ENCODE measurements at places on chromosomes 2 and 18. TPM values are rescaled to one million over a fixed set of nuclear protein-coding genes. Genes with fewer than 3 reads are reported as not detected.
A peak's percentile ranks its signal among the peaks of the same experiment; 100 is the strongest.

The NYAP2 gene
- polyA plus RNA-seq, result 0.23 TPM

- no peak for DNase-seq
These were observed 263.7 kb downstream of the ETAA1 start for GRCh38 chr2:67660871-67661270.

DNA sequence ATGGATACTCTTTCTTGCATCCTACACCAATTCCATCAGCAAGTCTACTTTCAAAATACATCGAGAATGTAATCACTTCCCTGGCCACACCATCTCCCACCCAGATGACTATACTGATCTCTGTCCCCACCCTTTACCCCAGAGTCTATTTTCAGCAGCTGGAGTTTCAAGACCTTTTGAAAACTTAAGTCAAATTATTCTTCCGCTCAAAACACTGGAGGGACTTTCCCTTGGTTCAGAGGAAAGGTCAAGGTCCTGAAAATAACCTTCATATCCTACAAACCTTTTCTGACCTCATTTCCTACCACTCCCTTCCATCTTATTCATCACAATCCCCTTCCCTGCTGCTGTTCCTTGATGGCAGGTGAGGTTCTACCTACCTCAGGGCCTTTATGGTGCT lies 58.8 kb upstream of the LYPD6 start:
- no peak for DNase-seq

- DNase-seq, result peak; percentile 64
These were observed 130.9 kb upstream of the RND3 start for GRCh38 chr2:150618245-150618895.

The SLC23A3 gene
- polyA plus RNA-seq, result 0.75 TPM

DNA sequence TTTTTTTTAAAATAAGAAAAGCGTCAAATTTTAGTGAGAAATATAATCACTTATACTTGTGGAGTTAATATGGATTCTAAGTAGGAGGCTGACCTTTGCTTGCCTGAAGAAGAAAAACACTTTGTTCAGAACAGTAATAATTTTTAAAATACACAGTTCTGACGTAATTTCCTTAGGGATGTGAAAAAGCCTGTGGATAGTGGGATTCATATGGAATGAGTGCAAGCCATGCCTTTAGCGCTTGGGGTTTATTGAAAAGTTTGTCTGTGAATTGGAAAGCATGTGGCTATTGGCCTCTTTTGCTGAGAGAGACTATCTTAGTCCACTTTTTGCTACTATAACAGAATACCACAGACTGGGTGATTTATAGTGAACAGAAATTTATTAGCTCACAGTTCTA lies 151.3 kb downstream of the CCDC85A start:
- no peak for DNase-seq

The UGT1A10 gene
- not detected for polyA plus RNA-seq

GRCh38 chr2:130371723-130372054 lies 15.8 kb downstream of the PTPN18 start:
- no peak for DNase-seq

The LIPT1 gene
- polyA plus RNA-seq, result 9.6 TPM

- DNase-seq, result no peak
These were observed 55.5 kb downstream of the MARCHF4 start for GRCh38 chr2:216316743-216317142.

The NT5DC4 gene
- polyA plus RNA-seq, result not detected

GRCh38 chr18:52715991-52716390 lies 376.0 kb downstream of the DCC start:
- no peak for DNase-seq

GRCh38 chr2:158687315-158687714 lies 107.8 kb upstream of the DAPL1 start:
- no peak for DNase-seq

DNA sequence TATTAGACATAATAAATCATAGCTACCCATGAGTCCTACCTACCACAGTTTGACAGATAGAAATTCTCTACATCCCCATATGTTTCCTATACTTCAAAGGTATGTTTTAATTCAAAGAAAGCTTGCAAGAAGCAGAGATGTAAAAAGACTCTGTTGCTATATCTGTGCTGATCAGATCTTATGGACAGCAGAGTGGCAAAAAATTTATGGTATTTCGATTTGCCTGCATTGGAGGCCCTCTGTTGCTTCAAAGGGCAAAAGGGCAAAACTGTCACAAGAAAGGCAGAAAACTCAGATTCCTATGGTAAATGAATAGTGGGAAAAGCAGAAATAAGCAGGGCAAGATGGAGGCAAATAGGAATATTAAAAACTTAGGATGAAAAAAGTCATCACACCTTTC lies 447.8 kb upstream of the SPHKAP start:
- DNase-seq, result no peak

GRCh38 chr2:157174321-157174720 lies 83.2 kb upstream of the GALNT5 start:
- DNase-seq, result no peak

DNA sequence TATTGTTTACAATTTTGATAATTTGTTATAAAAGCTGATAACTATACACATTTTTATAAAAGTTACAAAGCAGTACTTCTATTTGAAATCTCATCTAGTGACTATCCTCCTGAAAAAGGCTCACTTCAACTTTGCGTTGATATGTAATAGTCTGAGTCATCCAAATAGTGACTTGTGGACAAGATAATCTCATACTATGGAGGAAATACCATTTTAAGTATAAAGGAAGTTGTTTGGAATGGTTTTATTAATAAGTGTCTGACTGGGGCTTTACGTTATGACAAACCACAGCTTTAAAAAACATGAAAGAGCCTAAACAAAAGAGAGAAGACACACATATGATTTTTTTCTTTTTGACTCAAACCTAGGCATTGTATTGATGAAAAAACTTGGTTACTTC lies 272.3 kb upstream of the COL3A1 start:
- no peak for DNase-seq

The FIGN gene
- polyA plus RNA-seq, result 1.7 TPM

GRCh38 chr2:64675860-64676259 lies 22.1 kb upstream of the SERTAD2 start:
- DNase-seq, result no peak

- DNase-seq, result no peak
These were observed 17.8 kb downstream of the RNF144A start for GRCh38 chr2:6934758-6935651.

The SIX3 gene
- not detected for polyA plus RNA-seq

DNA sequence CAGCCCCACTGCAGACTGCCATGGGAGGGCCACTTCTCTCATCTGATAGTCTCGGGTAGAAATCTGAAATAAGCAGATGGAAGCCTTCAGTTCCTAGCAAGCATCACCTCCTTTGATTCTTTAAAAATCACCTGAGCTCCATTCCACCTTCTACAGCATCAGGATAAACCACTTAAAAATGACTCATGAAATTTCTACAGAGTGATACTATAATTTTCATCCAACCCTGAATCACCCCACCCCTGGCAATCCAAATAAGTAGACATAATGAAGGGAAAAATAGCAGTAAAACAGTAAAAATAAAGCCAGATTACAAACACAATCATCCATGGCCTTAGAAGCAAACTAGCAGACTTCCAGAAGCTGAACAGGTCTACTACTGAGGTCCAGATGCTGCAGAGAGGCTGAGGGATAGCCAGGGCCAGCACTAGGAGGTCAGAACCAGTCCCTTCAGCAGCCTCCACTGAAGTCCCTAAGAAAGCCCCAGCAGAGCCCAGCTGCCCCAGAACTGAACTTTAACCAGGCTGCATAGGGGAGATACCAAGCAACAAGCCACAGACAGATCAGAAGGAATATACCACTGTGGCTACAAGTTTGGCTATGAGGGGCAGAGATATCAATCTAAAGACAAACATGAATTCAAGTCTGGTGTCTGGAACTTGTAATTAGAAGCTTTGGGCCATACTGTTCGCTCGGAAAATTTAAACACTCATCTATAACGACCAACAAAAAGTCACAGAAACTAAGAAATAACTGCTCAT lies 54.7 kb upstream of the RNU4ATAC start:
- DNase-seq, result no peak

DNA sequence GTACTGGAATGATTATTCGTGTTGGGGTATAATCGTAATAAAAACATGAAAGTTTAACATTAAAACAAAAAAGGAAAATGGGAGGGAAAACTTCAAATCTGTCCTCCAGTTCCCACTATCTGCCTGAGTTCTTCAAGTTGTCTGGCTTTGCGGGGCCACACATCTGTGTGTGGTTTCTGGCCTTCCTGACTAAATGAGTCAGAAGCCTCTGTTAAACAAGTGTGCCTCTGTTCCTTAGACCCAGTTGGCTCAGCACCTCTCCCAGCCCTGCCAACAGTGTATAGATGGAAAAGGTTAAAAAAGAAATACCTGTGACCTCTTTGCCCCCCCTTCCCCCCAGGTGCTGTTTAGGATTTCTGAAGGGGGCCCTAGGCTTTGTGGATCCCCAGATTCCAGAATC lies 30.2 kb downstream of the XDH start:
- no peak for DNase-seq

DNA sequence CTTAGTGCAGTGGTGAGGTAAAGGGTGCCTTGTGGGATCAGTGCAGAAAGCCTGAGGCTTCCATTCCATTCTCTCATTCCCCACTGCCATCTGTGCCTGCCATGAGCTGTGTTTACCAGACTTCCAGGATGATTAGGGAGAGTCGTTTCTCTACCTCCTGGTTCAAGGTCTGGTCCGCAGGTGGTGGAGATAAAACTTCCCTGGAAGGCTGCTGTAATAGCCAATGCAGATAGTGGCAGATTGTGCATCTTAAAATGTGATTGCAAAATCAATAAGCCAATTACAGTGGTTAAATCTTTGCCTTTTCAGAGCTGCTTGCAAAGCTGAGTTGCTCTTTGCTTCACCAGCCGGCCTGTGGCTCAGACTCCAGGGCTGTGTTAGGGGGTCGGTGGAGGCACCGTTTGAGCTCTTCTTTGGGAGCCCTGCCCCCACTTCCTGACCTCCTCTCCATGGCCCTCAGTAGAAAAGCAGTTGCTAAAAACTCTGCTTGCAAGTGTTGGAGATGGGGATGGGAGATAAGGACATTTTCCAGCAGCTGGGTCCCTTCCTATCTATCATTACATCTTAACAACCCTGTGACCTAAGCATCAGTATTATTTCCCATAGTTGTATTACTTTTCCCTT lies 95.2 kb upstream of the HS6ST1 start:
- DNase-seq, result no peak

The DSG1 gene
- not detected for polyA plus RNA-seq

GRCh38 chr2:231646476-231646875 lies 53.8 kb downstream of the TEX44 start:
- DNase-seq, result no peak

The CPO gene
- polyA plus RNA-seq, result 0.27 TPM

- DNase-seq, result peak; percentile 80
These were observed 143.9 kb upstream of the FN1 start for GRCh38 chr2:215579809-215580208.

The COL4A4 gene
- 0.20 TPM for polyA plus RNA-seq

Measured in muscle of back (tissue), 13 donors.